ENCODE measurements at places on chromosomes 16 and 17. TPM values are rescaled to one million over a fixed set of nuclear protein-coding genes. Genes with fewer than 3 reads are reported as not detected.

The IL17C gene
- not detected for total RNA-seq

The BCL6B gene
- not detected for total RNA-seq

The DRC3 gene
- total RNA-seq, result 2.8 TPM

The CA7 gene
- not detected for total RNA-seq

The CMTM2 gene
- total RNA-seq, result not detected

The DRC7 gene
- 0.10 TPM for total RNA-seq

The SCARF1 gene
- total RNA-seq, result 0.22 TPM

The KRT36 gene
- total RNA-seq, result not detected

The PNMT gene
- total RNA-seq, result not detected

The DOC2B gene
- total RNA-seq, result 0.82 TPM

The PIMREG gene
- total RNA-seq, result 47.7 TPM

The P2RX1 gene
- not detected for total RNA-seq

The CD19 gene
- not detected for total RNA-seq

The SGSH gene
- total RNA-seq, result 18.5 TPM

The CBX2 gene
- 19.2 TPM for total RNA-seq

The NDRG4 gene
- 29.9 TPM for total RNA-seq

The KCNJ2 gene
- 0.09 TPM for total RNA-seq

The CIBAR2 gene
- not detected for total RNA-seq

The NPLOC4 gene
- 105 TPM for total RNA-seq

The TMEM235 gene
- total RNA-seq, result not detected

The ALOXE3 gene
- 8.8 TPM for total RNA-seq

The RAMP2 gene
- total RNA-seq, result 0.65 TPM

The FOXJ1 gene
- total RNA-seq, result 0.40 TPM

The KIF2B gene
- total RNA-seq, result not detected

The KRTAP2-1 gene
- total RNA-seq, result not detected

The HYDIN gene
- total RNA-seq, result 0.47 TPM

The SEPTIN12 gene
- not detected for total RNA-seq

The DHRS7C gene
- not detected for total RNA-seq

The TMEM97 gene
- 51.1 TPM for total RNA-seq

The ENPP7 gene
- total RNA-seq, result not detected

The MEIOC gene
- 2.5 TPM for total RNA-seq

The TNFRSF17 gene
- not detected for total RNA-seq

The VMO1 gene
- total RNA-seq, result 1.5 TPM

The SEPTIN1 gene
- 1.9 TPM for total RNA-seq

The CD7 gene
- total RNA-seq, result 0.36 TPM

The FBXL20 gene
- total RNA-seq, result 8.1 TPM

The KCNH6 gene
- not detected for total RNA-seq

The NPIPA3 gene
- 0.91 TPM for total RNA-seq

The SMTNL2 gene
- 0.32 TPM for total RNA-seq

The TAF15 gene
- 190 TPM for total RNA-seq

The GAS7 gene
- total RNA-seq, result 0.35 TPM

The MPP2 gene
- 1.7 TPM for total RNA-seq

The KLHL10 gene
- 0.08 TPM for total RNA-seq

The ASPSCR1 gene
- 29.2 TPM for total RNA-seq

The CLEC3A gene
- not detected for total RNA-seq

The ADORA2B gene
- 15.8 TPM for total RNA-seq

The NLRC3 gene
- 0.01 TPM for total RNA-seq

The KRT28 gene
- not detected for total RNA-seq

The CACNA1H gene
- total RNA-seq, result 8.6 TPM

The CTRL gene
- 1.5 TPM for total RNA-seq

The C16orf96 gene
- total RNA-seq, result not detected

The PTGES3L gene
- 1.4 TPM for total RNA-seq

The HASPIN gene
- 13.8 TPM for total RNA-seq

The CRYBA1 gene
- not detected for total RNA-seq

The CDC6 gene
- 58.6 TPM for total RNA-seq

The CFAP97D1 gene
- total RNA-seq, result 0.07 TPM

The G6PC1 gene
- total RNA-seq, result not detected

The CDIP1 gene
- 11.7 TPM for total RNA-seq

The DCAF7 gene
- 49.8 TPM for total RNA-seq

The TP53TG3B gene
- total RNA-seq, result not detected

Data from A549 treated with RU486 at 1 μM for 4 hours (cell line).